ENCODE measurements at places on chromosomes 16 and 17.
A peak's percentile ranks its signal among the peaks of the same experiment; 100 is the strongest.

- H3K4me3 ChIP-seq, result no peak overlapping the region
- DNase-seq, result no peak
- H3K4me1 ChIP-seq, result peaks cover 39% of the 10 kb centered on the region
- H3K36me3 ChIP-seq, result peaks cover 44% of the 10 kb centered on the region
Observed at GRCh38 chr16:23920899-23921298, 85.1 kb downstream of the PRKCB start.

- peaks cover 66% of the 10 kb centered on the region for H3K36me3 ChIP-seq
- no peak overlapping the region for H3K4me3 ChIP-seq
- peaks cover 5% of the 10 kb centered on the region for H3K4me1 ChIP-seq
- DNase-seq, result no peak
- H3K27ac ChIP-seq, result no peak overlapping the region
Observed at GRCh38 chr17:67107171-67107570, 62.8 kb downstream of the CACNG1 start.

GRCh38 chr17:77058016-77058415 lies 82.8 kb upstream of the SEC14L1 start:
- H3K27me3 ChIP-seq, result peaks cover 9% of the 10 kb centered on the region
- H3K4me1 ChIP-seq, result peaks cover 2% of the 10 kb centered on the region
- no peak for DNase-seq
- H3K36me3 ChIP-seq, result no peaks in the 10 kb centered on the region
- no peak overlapping the region for H3K27ac ChIP-seq
- no peak overlapping the region for H3K4me3 ChIP-seq

DNA sequence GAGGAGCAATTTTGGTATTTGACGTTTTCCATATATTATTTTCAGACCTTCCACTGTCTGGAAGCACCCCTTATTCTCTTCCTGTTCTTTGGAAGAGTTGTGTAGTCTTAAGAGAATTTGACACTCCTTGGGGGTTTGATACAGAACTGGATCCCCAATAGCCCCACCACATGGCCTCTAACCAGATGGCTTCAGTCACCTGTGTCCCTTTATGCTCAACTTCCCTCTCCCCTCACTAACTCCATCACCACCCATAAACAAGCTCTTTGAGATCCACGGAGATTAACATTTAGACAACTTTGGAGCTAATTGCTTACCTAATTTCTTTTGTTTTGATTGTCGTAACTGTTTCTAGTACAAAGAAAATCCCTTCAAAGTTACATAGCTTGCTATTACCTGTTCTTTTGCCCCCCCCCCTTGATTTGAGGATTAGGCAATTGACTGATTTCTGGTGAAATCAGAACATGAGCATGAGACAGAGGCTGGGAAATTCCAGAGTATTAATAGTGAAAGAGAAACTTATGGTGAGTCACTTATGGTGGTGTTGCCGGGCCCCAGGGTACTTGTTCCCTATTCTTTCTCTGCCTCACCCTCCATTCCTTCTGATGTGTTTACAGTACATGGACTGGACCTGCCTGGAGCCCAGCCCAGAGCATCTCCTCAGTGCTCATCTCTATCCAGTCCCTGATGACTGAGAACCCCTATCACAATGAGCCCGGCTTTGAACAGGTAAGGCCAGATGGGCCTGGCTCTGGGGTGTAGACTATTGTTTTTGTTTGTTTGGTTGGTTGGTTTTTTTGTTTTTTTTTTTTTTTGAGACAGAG lies 7.5 kb downstream of the UBE2Z start:
- peaks cover 43% of the 10 kb centered on the region for H3K4me1 ChIP-seq
- no peaks in the 10 kb centered on the region for H3K27me3 ChIP-seq
- peak; percentile 39 for DNase-seq
- H3K4me3 ChIP-seq, result peak overlapping the region; percentile 33
- H3K36me3 ChIP-seq, result peaks cover 78% of the 10 kb centered on the region
- H3K27ac ChIP-seq, result peak overlapping the region; percentile 98

- peaks cover 8% of the 10 kb centered on the region for H3K36me3 ChIP-seq
- DNase-seq, result peak; percentile 60
- no peaks in the 10 kb centered on the region for H3K27me3 ChIP-seq
- H3K4me3 ChIP-seq, result no peak overlapping the region
- H3K27ac ChIP-seq, result no peak overlapping the region
Observed at GRCh38 chr16:31382485-31383161, 10.5 kb upstream of the ITGAD start.
